Psoas muscle (tissue), 8 donors: ENCODE measurements at places on chromosomes 6 and 20. TPM values are rescaled to one million over a fixed set of nuclear protein-coding genes. Genes with fewer than 3 reads are reported as not detected.

The MLIP gene
- polyA plus RNA-seq, result 119 TPM

The MICB gene
- polyA plus RNA-seq, result 0.42 TPM

The CCDC170 gene
- polyA plus RNA-seq, result 0.08 TPM

The NT5E gene
- polyA plus RNA-seq, result 2.3 TPM

The PGC gene
- polyA plus RNA-seq, result not detected

The WDR46 gene
- polyA plus RNA-seq, result 44.4 TPM

The LSM2 gene
- 44.2 TPM for polyA plus RNA-seq
